ENCODE measurements at places on chromosomes 5 and 9.

- no peak for DNase-seq
Measured at GRCh38 chr5:32230356-32231099, 56.4 kb upstream of the GOLPH3 start.

GRCh38 chr5:74122979-74123590 lies 497.1 kb downstream of the ARHGEF28 start:
- no peak for DNase-seq

GRCh38 chr9:137276473-137277328 lies 825 bp upstream of the TOR4A start:
- no peak for DNase-seq

- DNase-seq, result no peak
Measured at GRCh38 chr5:142239394-142240159, 85.2 kb downstream of the SPRY4 start.

- no peak for DNase-seq
Measured at GRCh38 chr5:15391704-15392397, 108.1 kb upstream of the FBXL7 start.

- no peak for DNase-seq
Measured at GRCh38 chr9:88710449-88710848, 175.5 kb downstream of the NXNL2 start.

DNA sequence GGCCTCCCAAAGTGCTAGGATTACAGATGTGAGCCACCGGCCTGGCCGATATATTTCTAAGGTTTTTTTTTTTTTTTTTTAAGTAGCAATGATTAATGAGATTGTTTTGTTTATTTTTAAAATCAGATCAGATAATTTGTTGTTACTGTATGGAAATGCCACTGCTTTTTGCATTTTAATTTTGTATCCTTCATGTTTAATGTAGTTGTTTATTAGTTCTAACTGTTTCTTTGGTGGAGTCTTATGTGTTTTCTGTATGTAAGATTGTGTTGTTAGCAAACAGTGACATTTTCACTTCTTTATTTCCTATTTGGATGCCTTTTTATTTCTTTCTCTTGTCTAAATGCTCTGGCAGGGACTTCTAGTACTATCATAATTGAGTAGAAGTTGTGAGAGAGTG lies 87.3 kb downstream of the DMXL1 start:
- no peak for DNase-seq

- DNase-seq, result no peak
Measured at GRCh38 chr5:54804086-54804485, 181.3 kb downstream of the ESM1 start.

DNA sequence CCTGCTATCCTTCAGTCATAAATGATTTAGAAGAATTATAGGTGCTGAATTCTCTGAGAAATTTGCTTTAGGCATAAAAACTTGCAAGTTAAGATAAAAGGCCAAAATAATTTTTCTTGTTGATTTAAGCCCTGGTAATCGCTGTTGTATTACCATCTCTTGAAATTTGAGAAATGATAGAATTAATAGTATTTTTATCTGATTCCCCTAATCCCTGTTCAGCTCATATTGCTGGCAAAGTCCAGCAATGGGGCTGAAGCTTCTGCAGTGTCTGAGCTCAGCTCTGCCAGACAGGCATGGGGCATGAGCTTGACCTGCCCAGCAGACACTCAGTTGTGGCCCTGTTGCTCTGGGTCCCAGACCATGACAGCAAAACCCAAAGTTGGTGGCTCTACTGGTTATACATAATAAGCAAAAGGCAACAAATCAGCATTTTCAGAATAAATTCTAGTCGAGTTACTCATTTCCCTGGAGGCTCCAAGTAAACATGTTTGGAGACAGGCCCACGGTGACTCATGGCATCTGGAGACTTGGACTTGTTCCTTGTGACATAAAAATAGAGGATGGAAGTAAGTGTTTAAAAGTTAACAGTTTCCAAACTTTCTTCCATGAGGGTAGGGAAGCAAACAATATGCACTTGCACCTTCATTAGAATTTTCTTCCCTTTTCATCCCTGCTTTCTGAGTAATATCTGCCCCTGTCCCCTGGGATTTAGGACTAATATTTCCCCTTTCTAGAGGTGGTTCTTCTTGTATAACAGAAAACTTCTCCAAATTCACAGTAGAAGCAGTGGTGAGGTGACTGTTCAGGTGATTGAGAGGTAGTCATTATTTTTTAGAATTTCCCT lies 60.2 kb upstream of the SLC2A8 start:
- no peak for DNase-seq

GRCh38 chr9:135486267-135487065 lies 6.9 kb downstream of the PPP1R26 start:
- no peak for DNase-seq

DNA sequence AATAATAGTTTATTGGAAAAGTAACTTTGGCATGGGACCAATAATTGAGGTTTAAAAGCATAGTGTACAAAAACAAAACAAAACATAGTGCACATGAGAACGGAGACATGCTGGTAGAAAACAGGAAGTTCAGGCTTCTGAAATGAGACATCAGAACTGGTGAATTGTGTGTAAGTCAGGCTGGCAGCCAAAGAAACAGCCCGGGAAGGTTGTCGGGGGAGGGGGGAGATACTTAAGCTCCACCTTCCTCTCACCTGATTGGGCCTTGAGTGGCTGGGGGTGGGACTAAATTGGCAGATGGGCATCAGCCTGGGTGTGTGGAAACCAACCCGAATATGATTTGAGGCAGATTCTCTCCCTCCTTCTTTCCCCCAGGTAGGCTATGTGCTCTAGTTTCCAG lies 256.3 kb downstream of the SMARCA2 start:
- peak; percentile 3 for DNase-seq

GRCh38 chr5:9046756-9047481 lies 499.0 kb downstream of the SEMA5A start:
- no peak for DNase-seq

- DNase-seq, result no peak
Measured at GRCh38 chr5:176788941-176789872, 21.2 kb upstream of the UNC5A start.

DNA sequence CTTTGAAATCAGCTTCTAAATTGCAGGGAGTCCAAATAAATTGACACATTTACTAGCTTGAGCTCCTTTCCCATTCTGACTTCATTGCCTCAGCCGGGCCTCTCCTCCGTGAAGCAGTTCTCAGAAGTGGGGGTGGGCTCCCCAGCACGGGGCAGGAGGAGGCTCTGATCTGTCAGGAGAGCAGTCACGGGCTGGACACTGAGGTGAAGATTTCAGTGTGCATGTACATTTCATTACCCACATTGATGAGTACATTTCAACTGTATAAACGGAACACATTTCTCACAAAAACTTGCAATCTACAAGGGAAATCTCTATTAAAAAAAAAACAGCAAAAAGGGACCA lies 195.9 kb downstream of the SEMA6A start:
- no peak for DNase-seq

- peak; percentile 55 for DNase-seq
Measured at GRCh38 chr5:139543423-139543991, 17.6 kb upstream of the UBE2D2 start.

DNA sequence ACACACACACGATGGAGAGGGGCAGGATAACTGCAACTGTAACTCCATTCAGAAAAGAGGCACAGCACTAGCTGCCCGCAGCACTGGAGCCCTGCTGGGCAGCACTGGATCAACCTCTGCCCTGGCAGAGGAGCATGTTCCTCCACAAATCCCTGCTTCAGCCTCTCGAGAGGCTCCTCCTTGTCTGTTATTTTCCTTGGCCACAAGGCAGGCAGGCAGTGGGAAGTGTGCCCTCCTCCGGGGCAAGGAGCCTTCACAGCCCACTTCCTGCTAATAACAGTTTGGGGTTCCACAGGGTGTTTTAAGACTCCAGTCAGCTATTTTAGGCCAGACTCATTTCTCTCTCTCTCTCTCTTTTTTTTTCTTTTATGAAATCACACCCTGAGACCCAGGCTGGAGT lies 11.8 kb downstream of the FXN start:
- no peak for DNase-seq

GRCh38 chr5:36152324-36153297 lies 700 bp downstream of the SKP2 start:
- DNase-seq, result peak; percentile 4

DNA sequence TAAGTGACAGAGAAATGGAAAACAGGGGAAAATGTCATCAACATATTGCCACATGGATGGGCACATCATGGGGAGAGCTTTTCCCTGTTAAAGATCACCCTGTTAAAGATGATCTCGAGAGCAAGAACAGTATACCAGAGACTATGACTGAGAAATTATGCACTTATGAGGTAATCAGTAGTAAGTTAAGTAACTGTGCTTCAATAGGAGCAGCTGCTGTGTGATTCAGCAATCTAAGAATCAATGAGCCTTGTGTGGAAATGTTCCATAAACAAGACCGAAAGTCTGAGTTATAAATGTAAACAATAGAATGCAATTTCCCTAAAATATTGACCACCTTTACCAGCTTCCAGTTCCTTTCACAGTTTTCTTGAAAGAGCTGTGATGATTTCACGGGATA lies 582.3 kb downstream of the CAAP1 start:
- no peak for DNase-seq

DNA sequence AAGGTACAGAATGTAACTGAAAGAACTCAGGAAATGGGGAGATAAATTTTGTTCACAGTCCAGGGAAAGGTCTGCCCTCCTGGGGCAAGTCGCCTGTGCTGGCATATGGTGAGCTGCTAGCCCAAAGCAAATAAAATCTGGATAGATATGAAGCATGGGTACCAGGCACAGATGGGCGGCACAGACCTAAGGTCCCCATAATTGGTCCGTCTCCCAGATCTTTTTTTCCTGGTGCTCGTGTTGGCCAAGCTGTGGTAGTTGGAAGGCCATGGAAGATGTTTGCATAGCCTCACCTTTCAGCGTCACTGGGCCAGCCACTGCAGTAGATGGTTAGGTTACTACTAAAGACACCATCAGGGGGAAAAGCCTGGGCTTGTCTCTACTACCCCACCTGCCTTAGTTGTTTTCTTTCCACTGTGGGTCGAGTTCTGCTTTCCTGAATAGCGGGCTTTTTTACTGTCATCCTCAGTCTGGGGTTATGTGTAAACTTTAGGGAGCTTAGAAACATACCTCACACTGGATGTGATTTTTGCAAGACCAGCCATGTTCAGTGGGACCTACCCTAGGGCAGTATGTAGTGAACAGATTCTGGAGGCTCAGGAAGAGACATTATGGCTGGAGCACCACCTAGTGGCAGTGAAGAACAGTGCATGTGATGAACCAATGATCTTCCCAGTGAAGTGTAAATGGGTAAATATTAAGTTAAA lies 24.2 kb upstream of the GLRX start:
- peak; percentile 81 for DNase-seq

GRCh38 chr5:178762391-178762790 lies 31.9 kb upstream of the ZNF354A start:
- DNase-seq, result no peak

DNA sequence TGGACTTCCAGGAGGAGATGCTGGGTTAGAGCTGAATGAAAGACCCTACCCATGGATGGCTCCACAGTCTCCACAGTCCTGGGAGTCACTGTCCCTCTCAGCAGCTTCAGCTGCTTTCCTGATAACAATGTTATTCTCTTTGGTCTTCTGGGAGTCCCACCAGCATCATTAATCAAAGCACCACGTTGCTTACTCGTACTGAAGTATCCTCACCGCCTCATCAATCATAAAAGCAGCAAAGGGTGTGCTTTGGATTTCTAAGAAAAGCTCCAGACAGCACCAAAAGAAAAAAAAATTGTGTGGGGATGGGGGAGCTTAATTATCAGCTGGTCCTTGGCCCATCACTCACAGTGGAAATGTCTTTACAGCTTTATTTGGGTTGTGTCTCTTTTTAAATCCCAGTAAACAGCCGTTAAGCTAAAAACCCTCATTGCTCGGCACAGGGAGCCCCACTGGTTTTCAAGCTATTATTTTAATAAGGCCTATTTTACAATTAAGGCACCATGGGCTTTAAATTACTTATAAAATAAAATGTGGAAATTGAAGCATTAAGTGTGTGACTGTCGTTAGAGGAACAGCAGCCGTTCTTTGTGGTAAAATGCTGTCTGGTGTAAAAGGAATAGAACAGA lies 538.0 kb downstream of the EBF1 start:
- no peak for DNase-seq

DNA sequence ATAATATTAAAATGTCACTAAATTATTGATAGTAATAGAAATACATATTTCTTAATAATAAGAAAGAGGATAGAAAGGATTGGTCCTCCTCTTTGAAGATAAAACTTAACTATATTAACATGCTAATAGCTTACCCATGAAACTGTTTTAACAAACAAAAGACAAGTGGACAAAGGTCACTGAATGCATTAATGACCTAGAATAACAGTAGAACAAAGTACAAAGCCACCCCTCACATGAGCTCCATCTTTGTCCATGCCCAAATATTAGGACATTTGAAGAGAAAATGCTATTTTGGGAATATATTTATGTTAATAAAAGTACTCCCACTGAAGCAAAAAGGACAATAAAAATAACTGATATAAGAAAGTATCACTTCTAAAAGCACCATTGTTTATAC lies 34.1 kb upstream of the SLC22A5 start:
- no peak for DNase-seq

DNA sequence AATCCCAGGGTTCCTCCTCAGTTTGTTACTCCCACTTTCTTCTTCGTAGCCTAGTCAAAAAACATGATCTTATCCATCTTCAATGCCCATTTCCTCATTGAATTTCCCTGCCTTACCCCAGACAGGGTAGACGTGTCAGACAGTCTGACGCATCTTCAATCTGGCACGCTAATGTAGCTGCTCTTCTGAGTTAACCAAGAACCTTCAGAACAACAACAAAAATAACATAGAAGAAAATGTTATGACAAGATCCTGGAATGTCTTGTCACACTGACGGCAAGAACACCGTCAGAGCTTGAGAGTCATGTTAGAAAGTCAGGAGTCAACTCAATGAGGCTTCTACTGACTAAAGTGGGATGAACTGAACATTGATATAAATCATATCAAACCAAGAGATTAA lies 122.7 kb upstream of the SPDL1 start:
- no peak for DNase-seq

GRCh38 chr5:171418982-171419687 lies at the start of gene FGF18:
FGF18 (plus strand) TSS chr5:171419647; CDS start chr5:171420200, 553 bp downstream.
- peak; percentile 36 for DNase-seq

DNA sequence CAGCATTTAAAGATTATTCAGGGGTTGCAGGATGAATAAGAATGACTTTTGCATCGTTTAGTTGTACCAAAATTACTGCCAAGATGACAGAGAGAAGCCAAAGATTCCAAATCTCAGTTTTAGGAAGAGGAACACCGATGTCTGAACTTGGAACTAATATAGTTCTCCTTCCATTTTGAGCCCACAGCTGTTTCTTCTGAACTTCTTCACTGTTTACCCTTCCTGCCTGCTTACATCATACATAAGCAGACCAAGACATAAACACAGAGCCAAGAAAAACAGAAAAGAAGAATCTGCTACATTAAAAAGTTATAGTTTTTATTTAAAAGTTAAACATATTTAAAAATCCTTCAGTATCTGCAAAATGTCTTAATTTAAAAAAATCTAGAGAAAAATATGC lies 146.9 kb upstream of the RAPGEF1 start:
- DNase-seq, result no peak

Measured in CD4-positive, alpha-beta T cell treated with Interleukin-17A for 1 hour (primary cell).